ENCODE measurements at places on chromosomes 2 and 18.

- DNase-seq, result peak; percentile 25
Measured at GRCh38 chr18:56869189-56869777, 218.1 kb downstream of the WDR7 start.

DNA sequence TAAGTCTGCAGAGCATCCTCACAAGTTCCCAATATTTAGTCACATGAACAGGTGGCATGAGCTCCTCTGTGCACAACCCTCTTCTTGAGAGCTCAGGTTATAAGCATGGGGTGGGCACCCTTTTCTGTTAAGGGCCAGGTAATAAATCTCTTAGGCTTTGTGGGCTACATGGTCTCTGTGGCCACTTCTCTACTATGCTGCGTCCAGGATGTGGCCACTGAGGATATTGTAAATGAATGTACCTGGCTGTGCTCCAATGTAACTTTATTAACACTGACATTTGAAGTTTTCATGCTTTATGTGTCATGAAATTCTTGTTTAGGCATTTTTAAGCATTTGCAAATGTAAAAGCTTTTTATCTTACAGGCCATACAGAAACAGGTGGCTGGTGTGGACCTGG is 116.8 kb upstream of the ST6GAL2 start:
- peak; percentile 24 for DNase-seq

- peak; percentile 88 for DNase-seq
Measured at GRCh38 chr2:212843409-212844199, 305.0 kb upstream of the ERBB4 start.

GRCh38 chr2:39549000-39549399 is 111.9 kb upstream of the MAP4K3 start:
- DNase-seq, result no peak

DNA sequence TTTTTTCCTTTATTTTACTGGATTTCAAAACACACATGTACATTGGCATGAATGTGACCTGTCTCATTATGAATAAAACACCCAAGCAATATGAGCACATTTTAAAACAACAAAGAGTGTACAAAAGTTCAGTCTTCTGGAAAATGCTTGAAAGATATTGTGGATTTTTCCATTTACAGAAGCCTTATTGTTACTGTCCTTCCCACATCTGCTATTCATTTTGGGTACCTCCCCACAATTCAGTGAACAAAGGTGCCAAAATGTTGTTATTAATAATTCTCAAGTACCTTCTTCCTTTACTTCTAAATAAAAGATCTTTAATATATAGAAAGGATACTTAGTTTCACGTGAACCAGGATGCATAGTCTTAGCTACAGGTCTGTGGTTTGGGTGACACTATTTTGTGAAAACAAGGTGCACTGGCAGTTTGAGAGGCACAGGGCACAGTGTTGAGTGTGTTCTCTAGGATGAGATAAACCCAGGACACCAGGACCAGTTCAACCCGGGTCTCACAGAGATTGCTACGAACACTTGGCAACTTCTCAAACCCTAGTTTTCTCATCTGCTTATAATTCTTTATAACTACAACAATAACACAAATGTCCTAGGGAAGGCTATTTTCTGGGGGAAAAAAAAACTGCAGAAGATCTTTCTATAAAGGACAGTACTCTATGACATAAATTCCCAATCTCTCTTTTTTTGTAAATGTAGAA is 84.5 kb upstream of the GALNT5 start:
- no peak for DNase-seq

DNA sequence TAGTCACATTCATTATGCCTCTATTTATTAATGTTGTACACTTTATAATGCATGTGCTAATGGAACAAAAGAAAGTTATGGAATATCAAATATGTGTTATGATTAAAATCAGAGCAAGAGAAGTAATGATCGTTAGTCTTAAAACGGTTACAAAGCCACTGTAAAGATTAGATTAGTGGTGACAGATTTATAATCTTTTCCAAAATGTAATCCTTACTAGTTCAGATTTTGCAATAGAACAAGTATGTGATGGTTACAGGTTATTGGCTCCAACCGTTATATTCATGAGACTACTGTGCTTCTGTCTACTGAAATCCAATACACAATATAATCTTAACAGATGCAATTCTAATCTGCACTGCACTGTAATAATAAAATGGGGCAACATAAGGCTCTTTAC is 180.6 kb downstream of the ZNF521 start:
- no peak for DNase-seq

GRCh38 chr2:207236156-207236935 is 70.6 kb upstream of the KLF7 start:
- no peak for DNase-seq

DNA sequence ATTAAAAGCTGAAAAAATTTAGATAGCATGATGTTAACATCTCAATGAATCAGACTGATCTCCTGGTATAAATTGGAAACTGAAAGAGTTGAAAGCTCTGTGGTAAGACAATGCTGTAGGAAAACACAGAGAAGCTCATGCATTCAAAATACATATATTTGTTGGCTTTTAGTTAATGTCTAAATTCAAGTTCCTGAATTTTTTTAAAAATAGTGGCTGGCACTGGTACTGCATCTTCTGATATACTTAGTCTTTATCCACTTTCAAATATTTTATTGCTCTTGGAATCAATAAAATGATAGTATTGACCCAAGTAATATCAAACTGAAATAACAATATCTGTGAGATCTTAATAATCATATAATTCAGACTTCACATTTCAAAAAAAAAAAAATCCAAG is 151.4 kb upstream of the FIGN start:
- no peak for DNase-seq

GRCh38 chr2:147076634-147077033 is 768.2 kb upstream of the ACVR2A start:
- DNase-seq, result peak; percentile 4

- no peak for DNase-seq
Measured at GRCh38 chr2:43846140-43846793, 7.5 kb downstream of the ABCG8 start.

GRCh38 chr18:9333441-9334328 is 888 bp upstream of the TWSG1 start:
- peak; percentile 14 for DNase-seq

- no peak for DNase-seq
Measured at GRCh38 chr2:168912901-168913369, 11.8 kb downstream of the G6PC2 start.

- no peak for DNase-seq
Measured at GRCh38 chr2:3597567-3597966, 2.7 kb downstream of the COLEC11 start.

DNA sequence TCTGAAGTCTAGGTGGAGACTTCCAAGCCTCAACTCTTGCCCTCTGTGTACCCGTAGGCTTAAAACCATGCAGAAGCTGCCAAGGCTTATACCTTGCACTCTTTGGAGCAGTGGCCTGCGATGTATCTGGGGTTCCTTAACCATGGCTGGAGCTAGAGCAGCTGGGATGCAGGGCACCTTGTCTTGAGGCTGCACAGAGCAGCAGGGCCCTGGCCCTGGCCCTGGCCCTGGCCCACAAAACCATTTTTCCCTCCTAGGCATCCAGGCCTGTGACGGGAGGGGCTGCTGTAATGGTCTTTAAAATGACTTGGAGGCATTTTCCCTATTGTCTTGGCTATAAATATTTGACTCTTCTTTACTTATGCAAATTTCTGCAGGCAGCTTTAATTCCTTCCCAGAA is 19.2 kb downstream of the SERPINB4 start:
- DNase-seq, result no peak

- no peak for DNase-seq
Measured at GRCh38 chr2:188527141-188527540, 235.5 kb downstream of the GULP1 start.

DNA sequence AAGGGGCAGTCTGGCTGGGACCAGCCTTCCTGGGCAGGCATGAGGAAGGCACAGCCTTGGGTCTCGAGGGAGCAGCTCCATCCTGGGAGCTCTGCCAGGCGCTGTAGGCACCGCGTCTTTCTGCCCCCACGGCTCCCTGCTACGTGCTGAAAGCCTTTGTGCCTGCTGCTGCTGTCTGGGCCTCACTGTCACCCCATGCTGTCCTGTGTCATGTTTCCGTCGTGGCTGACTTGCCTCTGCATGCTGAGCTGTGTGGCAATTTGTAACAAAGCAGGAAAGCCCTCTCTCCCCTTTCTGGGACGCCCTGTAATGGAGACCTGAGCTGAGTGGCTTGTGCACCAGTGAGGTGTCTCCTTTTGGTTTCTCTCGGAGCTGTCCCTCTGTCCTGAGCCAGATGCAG is 152.5 kb downstream of the TSN start:
- no peak for DNase-seq

- DNase-seq, result no peak
Measured at GRCh38 chr2:145548479-145548878, 1028.6 kb upstream of the ZEB2 start.

All from skeletal muscle cell (primary cell).